Activated CD8-positive, alpha-beta memory T cell treated with anti-CD3 and anti-CD28 coated beads, Interleukin-2, amount 10 ng/mL, durations not matched to agents 7 days and 5 days (primary cell): ENCODE measurements at places on chromosomes 11 and 22. TPM values are rescaled to one million over a fixed set of nuclear protein-coding genes. Genes with fewer than 3 reads are reported as not detected.

Gene LRRC4C
- not detected for total RNA-seq

Gene DNAJB13
- total RNA-seq: 0.26 TPM

Gene CHCHD10
- 159 TPM for total RNA-seq

Gene EIF1AD
- 60.3 TPM for total RNA-seq

Gene DKK3
- not detected for total RNA-seq

Gene PGA5
- total RNA-seq: not detected

Gene PLAAT4
- 85.3 TPM for total RNA-seq

Gene SLC5A1
- not detected for total RNA-seq

Gene FGF3
- not detected for total RNA-seq

Gene MS4A6E
- total RNA-seq: not detected

Gene CELF1
- total RNA-seq: 108 TPM

Gene LRRC55
- not detected for total RNA-seq

Gene TECTA
- total RNA-seq: 0.18 TPM

Gene ZNRF3
- total RNA-seq: 0.79 TPM

Gene PATE2
- total RNA-seq: not detected

Gene CFL1
- 1,753 TPM for total RNA-seq

Gene SNU13
- 193 TPM for total RNA-seq

Gene IGLL1
- total RNA-seq: 0.42 TPM

Gene UPK3A
- not detected for total RNA-seq

Gene ANO9
- 33.0 TPM for total RNA-seq

Gene RIMBP3B
- total RNA-seq: 0.05 TPM

Gene GP1BB
- not detected for total RNA-seq

Gene CENPM
- total RNA-seq: 74.0 TPM

Gene PGA4
- not detected for total RNA-seq

Gene GAL
- not detected for total RNA-seq

Gene SCO2
- total RNA-seq: 9.1 TPM

Gene TSGA10IP
- total RNA-seq: not detected

Gene GTSE1
- total RNA-seq: 91.9 TPM

Gene C11orf97
- total RNA-seq: not detected

Gene HIPK3
- total RNA-seq: 34.4 TPM

Gene HSPB2
- total RNA-seq: not detected

Gene NPAS4
- total RNA-seq: not detected

Gene POU2AF2
- total RNA-seq: not detected

Gene LYVE1
- total RNA-seq: not detected

Gene POU2F3
- not detected for total RNA-seq

Gene CD3D
- 428 TPM for total RNA-seq

Gene PDXP
- total RNA-seq: 32.6 TPM

Gene IL10RA
- 260 TPM for total RNA-seq

Gene TIGD3
- total RNA-seq: 1.1 TPM

Gene POLR3H
- 43.7 TPM for total RNA-seq

Gene OR2AG1
- total RNA-seq: not detected

Gene LDHA
- 826 TPM for total RNA-seq

Gene STX3
- 76.1 TPM for total RNA-seq

Gene LIMK2
- 32.2 TPM for total RNA-seq

Gene MMP12
- total RNA-seq: not detected

Gene PCNX3
- 57.1 TPM for total RNA-seq

Gene PATE4
- not detected for total RNA-seq

Gene PLEKHA7
- total RNA-seq: 9.7 TPM

Gene SAA1
- not detected for total RNA-seq

Gene RSF1
- total RNA-seq: 54.6 TPM

Gene RTN4RL2
- not detected for total RNA-seq
